Stimulated activated CD8-positive, alpha-beta memory T cell treated with anti-CD3 and anti-CD28 coated beads, Interleukin-2, amount 100 ng/mL, for 48 hours (primary cell): ENCODE measurements at places on chromosomes 5 and 9.

DNA sequence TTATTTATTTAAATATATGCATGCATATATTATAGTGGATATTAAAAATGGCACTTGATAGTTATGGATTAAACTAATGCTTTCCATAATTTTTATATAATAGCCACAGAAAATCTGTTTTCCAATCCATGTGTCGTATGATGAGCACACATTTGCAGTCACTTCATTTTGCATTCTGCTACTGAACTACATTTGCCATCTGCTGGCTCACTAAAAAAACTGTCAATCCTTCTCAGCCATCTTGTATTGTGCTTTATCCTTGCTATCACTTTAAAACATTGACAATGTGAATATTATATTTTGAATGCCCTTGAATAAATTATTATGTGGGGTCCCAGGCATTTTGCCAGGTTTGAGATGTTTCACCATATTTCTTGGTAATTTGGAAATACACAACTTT, 586.6 kb downstream of the DNAH5 start:
- no peak for DNase-seq

DNA sequence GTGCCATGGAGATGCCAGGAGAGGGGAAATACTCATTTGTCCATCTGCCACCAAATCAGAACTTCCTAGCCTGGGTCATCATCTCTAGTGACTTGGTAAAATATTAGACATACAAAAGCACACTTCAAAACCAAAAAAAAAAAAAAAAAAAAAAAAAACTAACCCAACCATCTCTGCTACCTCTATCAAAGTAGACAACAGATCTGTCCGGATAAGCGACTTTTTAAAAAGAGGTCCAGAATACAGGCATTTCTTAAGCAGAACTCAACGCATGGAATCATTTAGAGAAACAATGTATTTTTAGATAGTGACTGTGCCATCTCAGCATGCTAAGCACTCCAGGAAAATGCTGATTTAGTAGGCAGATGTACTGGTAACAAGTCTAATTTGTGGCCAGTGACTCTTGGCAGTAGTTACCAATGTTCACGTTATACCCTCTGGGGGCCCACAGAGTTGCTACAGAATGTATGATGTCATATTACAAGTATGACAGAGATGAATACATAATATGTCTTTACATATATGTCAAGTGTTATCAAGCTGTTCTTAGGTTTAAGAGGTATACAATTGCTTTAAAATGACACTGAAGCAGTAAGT, 107.8 kb downstream of the SMIM23 start:
- DNase-seq: no peak

- DNase-seq: no peak
Measured at GRCh38 chr9:36152741-36153438, 16.3 kb upstream of the CCIN start.

DNA sequence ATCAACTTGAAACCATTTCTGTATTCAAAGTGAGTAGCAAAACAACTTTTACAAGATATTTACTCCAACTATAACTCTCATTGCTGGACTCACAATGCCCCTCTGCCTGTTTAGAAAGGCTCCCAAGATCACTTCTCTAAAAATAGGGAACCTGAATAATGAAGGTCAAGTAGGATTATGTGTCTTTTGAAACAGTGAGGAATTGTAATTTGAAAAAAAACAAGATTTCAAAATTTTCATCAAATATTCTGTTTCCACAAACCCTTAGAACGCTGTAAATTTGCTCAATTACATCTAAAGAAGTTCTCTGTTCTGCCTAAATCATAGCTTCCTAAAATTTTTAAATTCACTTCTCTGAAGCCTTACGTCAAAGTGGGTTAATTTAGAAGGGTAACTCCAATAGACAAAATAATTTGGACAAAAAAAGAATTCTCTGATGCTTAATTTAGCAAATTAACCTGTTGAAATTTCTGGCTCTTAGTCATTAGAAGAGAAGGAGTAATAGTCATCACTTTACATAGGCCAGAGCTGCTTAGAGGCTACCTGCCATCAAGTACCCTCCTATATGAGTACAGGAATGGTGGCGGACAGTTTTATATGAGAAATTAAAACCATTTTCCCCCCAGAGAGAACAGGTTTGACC, 4.0 kb downstream of the ELL2 start:
- no peak for DNase-seq

DNA sequence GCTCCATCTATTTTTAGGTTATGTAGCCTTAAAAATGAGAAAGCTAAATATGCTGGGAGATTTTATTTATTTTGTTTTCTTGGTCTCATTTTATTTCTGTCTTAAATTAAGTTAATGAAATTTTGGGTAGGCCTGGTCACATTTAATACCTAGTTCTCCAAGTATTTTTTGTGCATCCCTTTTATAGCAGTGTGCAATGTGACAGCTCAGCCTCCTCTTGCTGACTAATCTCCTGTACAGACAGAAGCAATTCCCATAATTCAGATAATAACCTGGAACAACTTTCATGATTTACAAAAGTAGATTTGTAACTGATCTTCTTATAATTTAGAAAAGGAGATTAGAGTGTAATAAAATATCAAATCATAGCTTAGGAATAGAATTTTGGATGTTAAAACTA, 403.9 kb downstream of the ADGRV1 start:
- no peak for DNase-seq

DNA sequence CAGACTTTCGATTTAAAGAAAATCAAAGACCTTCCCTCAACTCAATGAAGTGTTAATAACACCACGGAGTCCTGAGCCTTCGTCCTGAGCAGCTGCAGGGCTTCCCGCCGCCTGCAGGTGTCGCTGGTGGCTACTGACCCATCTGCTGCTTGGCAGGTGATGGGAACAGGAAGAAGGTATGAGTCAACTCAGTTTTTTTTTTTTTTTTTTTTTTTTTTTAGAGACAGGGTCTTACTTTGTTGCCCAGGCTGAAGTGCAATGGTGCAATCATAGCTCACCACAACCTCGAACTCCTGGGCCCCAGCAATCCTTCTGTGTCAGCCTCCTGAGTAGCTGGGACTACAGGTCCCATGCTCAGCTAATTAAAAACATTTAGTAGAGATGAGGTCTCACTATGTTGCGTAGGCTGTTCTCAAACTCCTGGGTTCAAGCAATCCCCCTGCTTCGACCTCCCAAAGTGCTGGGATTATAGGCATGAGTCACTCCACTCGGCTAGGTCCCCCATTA, 185.7 kb upstream of the IL12B start:
- peak; percentile 75 for DNase-seq

GRCh38 chr5:90518661-90519060, 10.7 kb downstream of the LYSMD3 start:
- no peak for DNase-seq
